ENCODE measurements at places on chromosomes 1 and 21.

- no peak for DNase-seq
Observed at GRCh38 chr1:89602871-89603404, 30.0 kb upstream of the LRRC8C start.

DNA sequence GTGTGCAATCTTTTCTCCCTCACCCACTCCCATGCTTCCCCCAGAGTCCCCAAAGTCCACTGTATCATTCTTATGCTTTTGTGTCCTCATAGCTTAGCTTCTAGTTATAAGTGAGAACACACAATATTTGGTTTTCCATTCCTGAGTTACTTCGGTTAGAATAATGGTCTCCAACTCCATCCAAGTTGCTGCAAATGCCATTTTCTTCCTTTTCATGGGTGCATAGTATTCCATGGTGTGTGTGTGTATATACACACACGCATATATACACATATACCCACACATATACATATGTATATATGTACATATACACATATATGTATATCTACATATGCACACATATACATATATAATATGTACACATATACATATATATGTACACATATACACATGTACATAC, 69.3 kb downstream of the ERG start:
- DNase-seq, result no peak

DNA sequence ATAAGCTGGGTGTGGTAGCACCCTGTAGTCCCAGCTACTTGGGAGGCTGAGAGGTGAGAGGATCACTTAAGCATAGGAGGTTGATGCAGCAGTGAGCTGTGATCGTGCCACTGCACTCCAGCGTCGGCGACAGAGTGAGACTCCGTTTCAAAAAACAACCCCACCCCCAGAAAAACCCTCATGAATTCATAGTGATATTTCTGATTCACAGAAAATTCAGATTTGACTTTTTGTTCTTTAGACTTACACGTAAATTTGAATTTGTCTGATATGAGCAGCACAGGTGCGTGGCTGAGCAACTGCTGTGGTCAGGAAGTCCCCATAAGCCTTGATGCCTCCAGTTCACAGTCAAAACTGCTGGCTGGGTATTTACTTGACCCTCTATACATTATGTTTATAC, 10.0 kb upstream of the MORC3 start:
- no peak for DNase-seq

DNA sequence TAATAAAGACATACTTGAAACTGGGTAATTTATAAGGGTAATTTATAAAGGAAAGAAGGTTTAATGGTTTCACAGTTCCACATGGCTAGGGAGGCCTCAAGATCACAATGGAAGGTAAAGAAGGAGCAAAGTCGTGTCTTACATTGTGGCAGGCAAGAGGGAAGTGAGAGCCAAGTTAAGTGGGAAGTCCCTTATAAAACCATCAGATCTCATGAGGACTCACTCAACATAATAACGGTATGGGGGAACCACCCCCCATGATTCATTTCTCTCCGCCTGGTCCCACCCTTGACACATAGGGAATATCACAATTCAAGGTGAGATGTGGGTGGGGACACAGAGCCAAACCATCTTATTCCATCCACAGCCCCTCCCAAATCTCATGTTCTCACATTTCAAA, 76.8 kb upstream of the ZNF678 start:
- DNase-seq, result no peak

- no peak for DNase-seq
Observed at GRCh38 chr1:178627037-178627436, 98.0 kb upstream of the RALGPS2 start.

- no peak for DNase-seq
Observed at GRCh38 chr1:96996001-96996400, 274.4 kb downstream of the PTBP2 start.

DNA sequence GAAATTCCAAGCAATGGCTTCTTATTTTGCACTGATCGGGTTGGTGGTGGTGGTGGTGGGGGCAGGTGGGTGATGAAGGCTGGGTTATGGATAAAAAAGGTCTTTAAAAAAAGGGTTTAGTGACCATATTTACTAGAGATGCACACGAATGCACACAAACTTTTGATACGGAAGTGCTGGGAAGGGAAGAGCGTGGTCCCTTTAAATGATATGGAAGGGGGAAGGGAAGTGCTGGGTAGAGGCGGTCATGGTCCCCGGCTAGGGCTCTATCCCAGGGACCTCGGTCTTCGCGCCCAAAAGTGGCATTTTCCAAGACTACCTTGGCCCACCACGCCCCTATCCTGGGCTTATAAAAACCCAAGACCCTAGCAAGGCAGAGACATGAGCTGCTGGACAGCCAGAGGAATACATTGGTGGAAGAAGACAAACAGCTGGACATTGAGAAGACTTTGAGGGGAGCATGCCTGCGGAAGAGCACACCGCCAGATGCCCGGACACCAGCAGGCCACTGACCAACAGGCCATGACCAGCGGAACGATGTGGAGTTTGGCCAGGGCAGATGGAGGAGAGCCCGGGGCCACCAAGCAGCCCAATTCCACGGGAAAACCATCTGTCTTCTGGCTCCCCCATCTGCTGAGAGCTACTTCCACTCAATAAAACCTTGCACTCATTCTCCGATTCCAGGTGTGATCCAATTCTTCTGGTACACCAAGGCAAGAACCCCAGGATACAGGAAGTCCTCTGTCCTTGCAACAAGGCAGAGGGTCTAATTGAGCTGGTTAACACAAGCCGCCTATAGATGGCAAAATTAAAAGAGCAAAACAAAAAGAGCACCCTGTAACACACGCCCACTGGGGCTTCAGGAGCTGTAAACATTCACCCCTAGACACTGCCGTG, 1720.2 kb downstream of the MRPL39 start:
- DNase-seq, result no peak

GRCh38 chr1:177591155-177591554, 378.7 kb downstream of the SEC16B start:
- no peak for DNase-seq

DNA sequence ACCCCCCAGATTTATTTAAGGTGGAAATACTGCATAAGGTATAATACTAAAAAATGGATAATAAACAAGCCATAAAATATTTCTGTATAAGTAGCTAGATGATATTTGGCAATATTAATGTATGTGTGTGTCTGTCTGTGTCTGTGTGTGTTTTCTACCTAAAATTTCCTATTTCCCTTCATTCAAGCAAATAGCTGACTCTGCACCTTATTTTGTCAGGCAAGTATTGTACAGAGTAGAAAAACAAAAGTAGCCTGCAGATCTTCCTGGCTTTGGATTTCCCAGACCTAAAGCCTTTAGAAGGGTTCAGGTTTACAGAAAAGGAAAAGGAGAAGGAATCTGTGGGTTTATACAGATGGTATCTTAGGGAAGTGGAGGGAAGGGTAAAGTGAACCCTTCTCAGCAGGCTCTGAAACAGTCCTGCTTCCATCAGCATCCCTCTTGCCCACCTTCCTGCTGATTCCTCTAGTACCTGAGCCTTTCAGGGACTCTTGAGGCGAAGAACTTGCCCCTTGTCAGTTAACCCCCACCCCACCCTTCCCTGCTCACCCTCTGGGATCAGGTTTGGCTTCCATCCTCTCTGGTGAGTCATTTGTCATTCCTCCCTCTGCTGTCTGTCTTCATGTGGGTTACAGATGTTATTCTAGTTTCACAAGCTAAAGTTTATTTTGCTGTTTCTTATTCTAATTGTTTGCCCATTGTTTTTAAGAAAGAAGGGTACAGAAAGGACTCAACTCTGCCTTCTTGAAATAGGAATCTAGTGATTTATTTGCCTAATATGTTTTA, 21.7 kb upstream of the RGS16 start:
- DNase-seq, result no peak

DNA sequence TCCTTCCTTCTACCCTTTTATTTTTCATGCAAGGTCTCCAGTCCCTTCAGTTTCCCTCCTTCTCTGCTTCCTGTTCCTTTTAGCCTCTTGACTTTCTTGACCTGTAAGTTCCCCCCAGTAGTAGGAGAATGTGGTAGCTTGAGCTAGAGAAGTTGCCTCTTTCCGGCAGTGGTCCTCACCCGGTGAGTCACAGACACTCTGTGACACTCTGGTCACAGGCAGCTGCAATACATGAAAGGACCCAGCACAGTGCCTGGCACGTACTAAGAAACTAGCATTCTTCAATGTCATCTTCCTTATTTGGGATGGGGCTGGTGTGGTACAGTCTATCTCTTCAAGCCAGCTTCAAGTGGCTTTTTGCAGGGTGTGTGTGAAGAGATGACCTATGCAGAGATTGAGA, 16.0 kb downstream of the PFKFB2 start:
- DNase-seq, result no peak

DNA sequence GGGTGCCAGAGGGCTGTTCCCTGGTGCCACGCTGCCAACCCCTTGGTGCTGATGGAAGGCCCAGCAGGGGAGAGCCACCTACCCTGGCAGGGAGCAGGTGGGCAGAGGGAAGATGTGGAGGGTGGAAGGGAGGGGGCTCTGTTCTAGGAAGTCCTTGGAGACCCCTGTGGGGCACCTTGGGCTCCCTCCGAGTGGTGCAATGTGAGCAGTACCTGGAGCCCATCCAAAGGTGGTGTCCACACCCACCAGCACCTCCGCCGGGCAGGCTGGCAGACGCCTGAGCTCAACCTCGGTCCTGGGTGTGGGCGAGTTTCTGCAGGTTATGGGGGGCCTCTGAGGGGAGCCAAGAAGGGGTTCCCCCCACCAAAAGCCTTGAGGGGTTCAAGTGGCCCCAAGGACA, 11.3 kb upstream of the DNMT3L start:
- no peak for DNase-seq

DNA sequence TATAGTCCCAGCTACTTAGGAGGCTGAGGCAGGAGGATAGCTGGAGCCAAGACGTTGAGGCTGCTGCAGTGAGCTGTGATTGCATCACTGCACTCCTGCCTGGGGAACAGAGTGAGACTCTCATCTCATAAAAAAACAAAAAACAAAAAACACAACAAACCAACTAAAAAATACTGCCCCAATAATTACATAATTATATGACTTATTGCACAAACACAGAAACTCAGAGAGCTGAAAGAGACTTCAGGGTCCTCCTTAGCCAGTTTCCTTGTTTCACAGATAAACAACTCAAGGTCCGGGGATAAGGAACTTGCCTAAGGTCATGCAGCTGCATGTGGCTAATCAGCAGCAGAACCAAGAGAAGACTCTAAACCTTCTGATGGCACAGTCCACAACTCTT, 11.9 kb downstream of the EXTL2 start:
- DNase-seq, result no peak

DNA sequence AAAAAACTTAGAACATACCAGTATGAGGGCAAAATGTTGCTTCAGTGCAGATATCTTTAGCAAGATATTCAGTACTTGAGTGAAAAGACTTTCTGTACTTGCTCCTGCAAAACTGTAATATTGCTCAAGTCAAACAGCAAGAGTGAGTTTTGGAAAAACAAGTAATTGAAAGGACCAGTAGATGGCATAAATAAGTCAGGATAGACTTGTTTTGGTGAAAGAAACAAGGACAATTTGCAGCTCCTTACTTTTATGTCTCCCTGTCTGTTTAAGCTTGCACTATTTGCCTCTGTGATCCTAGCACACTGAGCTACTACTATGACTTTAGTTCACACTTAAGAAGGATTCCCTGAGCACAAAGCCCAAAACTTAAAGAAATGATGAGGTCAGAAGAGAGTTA, 39.1 kb downstream of the IFI44 start:
- no peak for DNase-seq

- no peak for DNase-seq
Observed at GRCh38 chr1:229325853-229326487, 16.9 kb downstream of the CCSAP start.

DNA sequence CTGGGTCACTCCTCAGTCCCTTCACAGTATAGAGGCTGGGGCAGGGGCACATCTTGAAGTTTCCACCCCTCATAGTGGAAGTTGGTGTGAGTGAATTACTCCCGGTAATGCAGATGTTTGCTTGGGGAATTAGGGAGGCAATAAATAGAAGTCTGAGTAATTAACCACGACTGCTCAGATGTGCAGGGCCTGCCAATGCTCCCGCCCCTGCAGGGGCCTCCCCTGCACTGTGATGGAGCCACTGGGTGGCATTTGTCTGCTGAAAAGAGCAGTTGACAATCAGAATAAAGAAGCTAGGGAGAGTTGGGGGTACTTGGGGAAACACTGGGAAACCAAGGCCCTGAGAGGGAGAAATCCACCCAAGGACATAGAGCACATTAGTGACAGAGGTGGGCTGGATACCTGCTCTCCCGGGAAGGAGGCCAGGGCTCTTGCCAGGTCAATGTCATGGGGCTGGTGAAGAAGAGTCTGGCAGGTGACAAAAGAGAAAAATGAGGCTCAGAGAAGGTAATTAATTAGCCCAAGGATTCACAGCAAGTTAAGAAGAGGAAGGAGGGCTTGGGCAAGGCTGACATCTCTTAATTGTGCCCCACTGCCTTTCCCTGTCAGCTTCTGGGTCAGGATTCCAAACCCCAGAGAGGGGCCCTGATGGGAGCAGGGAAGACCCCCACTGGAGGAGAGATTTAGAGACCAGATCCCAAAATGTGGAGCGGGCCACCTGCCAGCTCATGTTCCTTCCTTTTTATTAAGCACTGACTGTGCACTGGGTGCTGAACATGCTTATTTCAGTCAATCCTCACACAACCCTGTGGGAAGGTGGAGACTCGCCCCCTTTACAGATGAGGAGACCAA, 436.2 kb downstream of the MATN1 start:
- peak; percentile 18 for DNase-seq

DNA sequence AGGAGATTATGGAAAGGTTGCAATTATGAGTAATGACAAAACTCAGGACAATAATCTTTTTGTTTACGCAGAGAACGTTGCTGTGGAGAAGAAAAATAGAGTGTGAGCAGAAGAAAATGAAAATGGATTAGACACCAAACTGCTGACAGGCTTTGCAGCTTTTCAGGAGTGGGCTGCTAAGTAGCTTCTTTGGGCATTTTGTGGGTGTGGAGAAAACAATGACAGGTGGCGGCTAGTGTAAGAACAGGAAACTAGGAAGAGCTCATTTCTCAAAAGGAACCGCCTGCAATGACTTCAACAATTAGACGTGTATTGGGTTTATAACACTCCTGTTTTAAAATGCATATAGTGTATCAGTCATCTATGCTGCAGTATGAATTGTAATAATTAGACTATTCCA, 18.3 kb upstream of the PALMD start:
- no peak for DNase-seq

DNA sequence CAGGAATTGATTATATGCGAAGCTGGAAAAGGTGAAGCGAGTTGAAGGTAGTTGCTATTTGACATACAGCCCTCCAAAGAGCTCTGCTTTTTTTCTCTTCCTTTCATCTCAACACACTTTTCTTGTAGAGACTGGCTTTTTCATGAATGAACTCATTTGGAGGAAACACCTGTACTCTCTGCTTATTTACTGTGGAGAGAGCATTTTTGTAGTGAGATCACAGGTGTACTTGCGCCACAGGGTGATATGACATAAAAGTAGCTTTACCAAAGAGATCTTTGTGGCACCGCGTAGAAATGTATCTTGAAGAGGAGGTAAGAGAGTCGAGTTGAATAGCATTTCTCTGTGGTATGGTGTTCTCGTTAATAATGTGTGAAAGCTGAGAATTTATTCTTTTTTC, 187.6 kb downstream of the VPS13D start:
- DNase-seq, result no peak

DNA sequence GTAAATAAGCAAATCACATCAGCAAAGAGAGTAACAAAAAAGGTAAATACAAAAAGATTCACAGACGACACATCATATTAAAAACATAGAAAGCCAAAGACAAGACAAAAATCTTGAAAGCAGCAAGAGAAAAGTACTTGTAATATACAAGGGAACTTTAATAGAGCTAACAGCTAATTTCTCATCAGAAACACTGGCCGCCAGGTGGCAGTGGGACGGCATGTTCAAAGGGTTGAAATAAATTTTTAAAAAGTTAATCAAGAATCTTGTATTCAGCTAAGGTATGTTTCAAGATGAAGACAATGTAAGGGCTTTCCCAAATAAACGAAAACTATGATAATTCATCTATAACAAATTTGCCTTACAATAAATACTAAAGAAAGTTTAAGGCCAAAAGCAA, 358.1 kb downstream of the LRRIQ3 start:
- no peak for DNase-seq
